ENCODE measurements at places on chromosomes 6 and 20.

GRCh38 chr6:31645325-31645724 lies 7.1 kb downstream of the BAG6 start:
- H3K27me3 ChIP-seq: no peaks in the 10 kb centered on the region
- peaks cover 16% of the 10 kb centered on the region for H3K4me1 ChIP-seq
- DNase-seq: no peak
- peaks cover 74% of the 10 kb centered on the region for H3K36me3 ChIP-seq
- no peak overlapping the region for H3K4me3 ChIP-seq
- H3K27ac ChIP-seq: peak overlapping the region; percentile 48

GRCh38 chr6:141607956-141608355 lies 524.8 kb upstream of the GJE1 start:
- H3K4me1 ChIP-seq: no peaks in the 10 kb centered on the region
- DNase-seq: no peak
- no peaks in the 10 kb centered on the region for H3K27me3 ChIP-seq
- H3K36me3 ChIP-seq: no peaks in the 10 kb centered on the region
- no peak overlapping the region for H3K4me3 ChIP-seq

DNA sequence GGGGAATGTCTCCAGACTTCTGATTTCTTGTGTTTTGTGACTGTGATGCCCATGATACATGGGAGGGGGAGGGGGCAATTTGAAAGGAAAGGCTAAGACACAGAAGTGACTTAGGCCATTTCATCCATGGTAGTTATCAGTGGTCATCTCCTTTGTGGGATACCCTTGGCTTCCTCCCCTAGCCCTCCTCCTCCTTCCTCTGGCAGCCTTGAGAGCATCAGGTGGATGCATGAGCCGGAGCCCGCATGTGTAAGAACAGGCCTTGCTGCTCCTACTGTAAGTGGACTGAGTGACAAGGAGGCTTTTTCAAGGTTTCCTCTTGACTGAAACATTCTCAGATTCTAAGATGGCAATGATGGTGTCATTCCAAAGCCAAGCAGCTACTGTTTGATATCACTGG lies 874 bp downstream of the CD83 start:
- H3K27me3 ChIP-seq: peaks cover 59% of the 10 kb centered on the region
- H3K4me1 ChIP-seq: peaks cover 6% of the 10 kb centered on the region
- no peak overlapping the region for H3K27ac ChIP-seq
- H3K4me3 ChIP-seq: peak overlapping the region; percentile 88

- H3K27ac ChIP-seq: no peak overlapping the region
- no peaks in the 10 kb centered on the region for H3K36me3 ChIP-seq
- no peaks in the 10 kb centered on the region for H3K4me1 ChIP-seq
- no peak for DNase-seq
These were observed 45.4 kb downstream of the MYB start for GRCh38 chr6:135226537-135226936.

DNA sequence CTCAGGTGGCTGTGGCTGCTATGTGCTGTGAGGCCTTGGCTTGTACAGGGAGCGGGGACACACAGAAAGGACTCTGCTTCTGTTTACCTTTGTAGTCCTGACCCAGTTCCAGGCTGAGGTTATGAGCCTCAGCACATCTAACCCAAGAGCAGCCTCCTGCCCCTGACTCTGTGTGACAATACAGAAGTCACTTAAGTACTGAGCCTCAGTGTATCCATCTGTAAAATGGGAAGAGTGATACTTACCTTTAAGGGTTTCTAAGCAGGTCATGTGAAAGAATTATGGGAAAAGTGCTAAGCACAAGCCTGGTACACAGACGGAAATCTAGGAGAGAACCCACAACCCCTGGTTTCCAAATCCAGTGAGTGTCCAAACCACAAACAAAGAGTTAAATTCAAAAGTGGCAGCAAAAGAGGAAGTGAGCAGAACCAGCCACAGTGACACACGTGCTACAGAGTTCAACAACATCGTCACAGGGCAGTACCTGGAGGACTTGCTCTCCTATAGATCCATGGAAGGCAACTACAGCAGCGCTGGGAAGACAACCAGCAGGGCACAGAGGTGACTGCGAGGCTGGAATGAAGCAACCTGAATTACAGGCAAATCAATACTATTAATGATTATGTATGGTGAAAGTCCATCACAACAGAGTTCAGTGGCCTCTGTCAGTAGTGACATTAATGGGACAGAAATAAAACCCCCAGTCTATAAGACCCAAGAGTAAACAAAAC lies 12.5 kb downstream of the TRIM26 start:
- peaks cover 31% of the 10 kb centered on the region for H3K36me3 ChIP-seq
- H3K27ac ChIP-seq: no peak overlapping the region
- no peak for DNase-seq

DNA sequence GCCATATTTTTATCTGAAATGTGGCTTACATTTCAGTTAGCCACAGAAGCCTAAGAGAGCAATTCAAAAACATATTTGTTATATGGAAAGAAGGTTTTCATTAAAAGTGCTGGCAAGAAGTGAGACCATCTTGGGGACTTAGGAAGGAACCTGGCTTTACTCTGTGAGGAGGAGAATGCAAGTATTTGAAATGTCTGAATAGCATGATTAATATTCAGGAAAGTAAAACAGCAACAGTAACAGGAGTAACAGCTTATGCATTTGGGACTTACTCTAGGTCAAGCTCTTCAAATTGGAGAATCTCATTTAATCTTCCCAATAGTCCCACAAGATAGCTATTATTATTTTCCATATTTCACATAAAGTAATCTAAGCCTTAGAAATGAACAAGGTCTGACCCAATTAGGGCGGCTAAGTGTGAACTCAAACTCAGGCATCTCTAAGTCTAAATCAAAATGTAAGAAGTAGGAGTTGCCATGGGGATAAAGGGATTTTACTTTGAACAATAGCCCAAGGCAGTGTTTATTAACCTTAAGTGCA lies 816.5 kb downstream of the BCKDHB start:
- DNase-seq: no peak
- no peak overlapping the region for H3K4me3 ChIP-seq
- H3K36me3 ChIP-seq: no peaks in the 10 kb centered on the region
- no peaks in the 10 kb centered on the region for H3K4me1 ChIP-seq
- no peak overlapping the region for H3K27ac ChIP-seq

DNA sequence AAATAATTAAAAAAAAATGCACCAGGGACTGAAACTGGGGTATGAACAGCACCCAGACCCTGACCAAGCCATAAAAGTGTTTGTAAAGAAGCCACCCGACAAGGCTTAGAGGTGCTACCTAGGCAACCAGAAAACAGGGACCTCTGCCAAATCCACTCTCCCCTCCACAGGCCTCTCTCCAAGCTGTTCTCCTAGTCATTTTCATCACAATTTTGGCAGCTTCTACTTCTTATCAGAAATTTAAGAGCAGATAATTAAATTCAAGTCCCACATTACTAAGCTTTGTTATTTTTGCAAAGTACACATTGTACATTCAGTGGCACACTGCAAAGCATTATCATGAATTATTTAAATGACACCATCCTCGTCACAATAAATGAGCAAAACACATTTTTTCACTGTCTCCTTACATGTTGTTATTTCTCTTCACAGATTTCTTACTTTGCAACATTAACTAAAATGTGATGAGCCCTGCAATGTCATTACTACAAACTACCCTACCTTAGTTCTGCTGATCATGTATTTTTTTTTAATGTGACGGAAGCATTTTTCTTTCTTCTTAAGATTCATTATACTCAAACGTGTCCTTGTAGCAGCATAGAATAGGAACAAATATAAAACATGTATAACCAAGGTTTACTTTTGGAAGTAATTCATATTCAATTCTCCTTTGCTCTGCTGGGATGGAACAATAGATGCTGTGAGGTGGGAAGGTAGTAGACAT lies 38.1 kb downstream of the ECT2L start:
- no peak for DNase-seq
- H3K4me1 ChIP-seq: peaks cover 5% of the 10 kb centered on the region
- H3K4me3 ChIP-seq: no peak overlapping the region
- no peak overlapping the region for H3K27ac ChIP-seq
- peaks cover 7% of the 10 kb centered on the region for H3K27me3 ChIP-seq
- no peaks in the 10 kb centered on the region for H3K36me3 ChIP-seq

Data from nephron progenitor cell (in vitro differentiated cells).